Left kidney (tissue), 8 donors: ENCODE measurements at places on chromosomes 3 and 15.

GRCh38 chr3:34399401-34399800 lies 601.0 kb downstream of the PDCD6IP start:
- DNase-seq = no peak

GRCh38 chr15:28918141-28918983 lies 32.6 kb downstream of the APBA2 start:
- DNase-seq = no peak

DNA sequence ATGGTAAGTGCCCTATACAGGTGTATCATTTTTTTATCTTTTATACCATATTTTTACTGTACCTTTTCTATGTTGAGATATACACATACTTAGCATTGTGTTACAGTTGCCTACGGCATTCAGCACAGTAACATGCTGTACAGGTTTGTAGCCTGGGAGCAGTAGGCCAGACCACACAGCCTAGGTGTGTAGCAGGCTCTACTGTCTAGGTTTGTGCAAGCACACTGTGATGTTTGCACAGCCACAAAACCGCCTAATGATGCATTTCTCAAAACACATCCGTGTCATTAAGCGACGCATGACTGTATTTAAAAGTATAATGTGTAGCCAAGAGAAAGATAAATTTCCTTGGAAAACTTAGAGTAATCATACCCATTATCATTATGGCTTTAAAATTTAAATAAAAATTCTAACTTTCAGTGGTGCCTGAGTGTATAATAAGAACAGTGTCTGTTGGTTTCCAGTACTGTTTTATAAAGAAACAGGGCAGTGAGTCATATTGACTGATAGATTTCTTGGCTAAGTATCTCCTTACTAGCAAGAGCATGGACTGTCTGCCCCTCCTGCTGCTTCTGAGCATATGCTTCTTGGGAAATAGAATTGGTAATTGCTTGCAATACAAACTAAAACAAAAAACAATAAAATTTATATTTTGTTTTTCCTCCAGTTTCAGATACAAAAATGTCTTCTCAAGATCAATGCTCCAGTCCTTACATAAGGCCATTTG lies 18.3 kb downstream of the CALML4 start:
- DNase-seq = no peak

GRCh38 chr3:167749728-167750127 lies 14.2 kb downstream of the SERPINI1 start:
- DNase-seq = no peak

DNA sequence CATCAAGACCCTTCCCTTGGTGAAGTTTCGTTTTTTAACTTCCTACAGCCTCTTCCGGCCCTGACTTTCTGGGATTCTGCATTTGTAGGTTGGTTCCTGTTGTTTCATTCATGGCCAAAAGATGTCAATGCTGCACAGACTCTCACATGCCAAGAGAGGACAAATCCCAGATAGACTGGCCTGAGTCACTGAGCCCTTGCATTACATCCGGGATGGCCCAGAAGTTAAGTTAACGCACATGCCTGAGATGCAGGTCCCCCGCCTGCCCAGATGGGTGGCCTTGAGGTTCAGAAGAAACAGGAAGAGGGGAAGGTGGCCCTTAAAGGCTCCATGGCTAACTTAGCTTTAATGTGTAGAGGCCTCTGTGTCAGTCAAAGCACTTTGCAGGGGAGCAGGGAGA lies 51.6 kb upstream of the SRGAP3 start:
- no peak for DNase-seq

GRCh38 chr3:189966843-189967242 lies 153.9 kb downstream of the P3H2 start:
- DNase-seq = no peak

DNA sequence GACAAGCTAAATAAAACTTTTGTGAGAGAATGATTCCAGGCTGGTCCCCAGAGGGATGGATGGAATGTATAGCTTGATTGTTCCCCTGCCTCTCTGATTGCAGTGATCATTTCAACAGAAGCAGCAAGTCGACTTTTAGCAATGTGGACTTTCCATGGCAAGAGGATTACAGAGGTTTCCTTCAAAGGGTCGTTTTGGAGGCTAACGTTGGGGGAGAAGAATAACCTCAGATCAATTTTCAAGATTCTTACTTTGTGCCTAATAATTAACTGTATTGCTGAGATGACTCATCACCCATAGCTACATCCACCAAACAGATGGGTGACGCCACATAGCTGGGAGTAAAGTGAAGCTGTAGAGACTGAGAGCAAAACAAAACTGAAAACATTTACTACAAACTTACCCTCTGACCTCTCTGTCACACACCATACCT lies 79.9 kb downstream of the GTPBP8 start:
- no peak for DNase-seq

DNA sequence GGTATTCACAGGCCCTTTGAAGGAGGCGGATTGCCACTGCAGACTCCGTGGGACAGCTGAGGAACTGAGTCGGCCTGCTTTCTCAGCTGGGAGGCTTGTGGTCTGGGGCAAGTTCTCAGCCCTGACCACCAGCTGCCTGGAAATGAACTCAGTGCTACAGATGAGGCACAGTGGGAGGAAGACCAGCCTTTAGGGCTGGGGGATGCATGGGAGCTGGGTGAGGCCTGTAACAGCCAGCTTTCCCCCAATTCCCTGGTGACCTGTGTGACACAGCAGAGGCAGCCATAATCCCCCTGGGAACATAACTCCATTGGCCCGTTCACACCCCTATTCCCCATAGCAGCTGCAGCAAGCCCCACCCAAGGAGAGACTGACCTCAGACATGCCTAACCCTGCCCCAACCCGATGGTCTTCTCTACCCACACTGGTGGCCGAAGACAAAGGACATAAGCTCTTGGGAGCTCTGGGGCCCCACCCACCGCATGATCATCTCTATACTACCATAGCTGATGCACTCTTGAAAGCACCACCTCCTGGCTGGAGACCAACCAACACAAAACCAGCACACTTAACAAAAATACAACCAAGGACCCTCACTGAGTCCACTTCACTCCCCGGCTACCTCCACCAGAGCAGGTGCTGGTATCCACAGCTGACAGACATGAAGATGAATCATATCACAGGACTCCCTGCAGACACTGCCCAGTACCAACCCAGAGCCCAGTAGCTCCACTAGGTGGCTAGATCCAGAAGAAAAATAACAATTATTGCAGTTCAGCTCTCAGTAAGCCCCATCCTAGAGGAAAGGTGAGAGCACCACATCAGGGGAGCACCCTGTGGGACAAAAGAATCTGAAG lies 24.9 kb downstream of the ZMAT3 start:
- no peak for DNase-seq

DNA sequence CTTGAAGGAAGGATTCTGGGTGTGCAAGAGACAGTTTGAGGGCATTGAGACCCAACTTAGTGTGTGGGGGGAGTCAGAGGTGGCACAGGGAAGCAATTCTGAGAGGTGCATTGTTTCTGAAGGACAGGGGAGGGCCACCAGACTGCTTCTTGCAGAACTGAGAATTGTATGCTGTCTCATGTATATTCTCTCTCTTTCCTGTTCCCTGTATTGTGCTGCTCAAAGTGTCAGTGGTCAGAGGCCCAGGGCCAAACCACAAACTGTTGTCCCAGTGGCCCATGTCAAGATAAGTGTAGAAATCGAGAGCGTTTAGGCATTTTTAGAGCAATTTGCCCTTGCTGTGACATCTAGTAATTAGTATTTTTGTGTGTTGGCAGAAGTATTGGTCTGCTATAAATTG lies 567.1 kb downstream of the EDEM1 start:
- no peak for DNase-seq

DNA sequence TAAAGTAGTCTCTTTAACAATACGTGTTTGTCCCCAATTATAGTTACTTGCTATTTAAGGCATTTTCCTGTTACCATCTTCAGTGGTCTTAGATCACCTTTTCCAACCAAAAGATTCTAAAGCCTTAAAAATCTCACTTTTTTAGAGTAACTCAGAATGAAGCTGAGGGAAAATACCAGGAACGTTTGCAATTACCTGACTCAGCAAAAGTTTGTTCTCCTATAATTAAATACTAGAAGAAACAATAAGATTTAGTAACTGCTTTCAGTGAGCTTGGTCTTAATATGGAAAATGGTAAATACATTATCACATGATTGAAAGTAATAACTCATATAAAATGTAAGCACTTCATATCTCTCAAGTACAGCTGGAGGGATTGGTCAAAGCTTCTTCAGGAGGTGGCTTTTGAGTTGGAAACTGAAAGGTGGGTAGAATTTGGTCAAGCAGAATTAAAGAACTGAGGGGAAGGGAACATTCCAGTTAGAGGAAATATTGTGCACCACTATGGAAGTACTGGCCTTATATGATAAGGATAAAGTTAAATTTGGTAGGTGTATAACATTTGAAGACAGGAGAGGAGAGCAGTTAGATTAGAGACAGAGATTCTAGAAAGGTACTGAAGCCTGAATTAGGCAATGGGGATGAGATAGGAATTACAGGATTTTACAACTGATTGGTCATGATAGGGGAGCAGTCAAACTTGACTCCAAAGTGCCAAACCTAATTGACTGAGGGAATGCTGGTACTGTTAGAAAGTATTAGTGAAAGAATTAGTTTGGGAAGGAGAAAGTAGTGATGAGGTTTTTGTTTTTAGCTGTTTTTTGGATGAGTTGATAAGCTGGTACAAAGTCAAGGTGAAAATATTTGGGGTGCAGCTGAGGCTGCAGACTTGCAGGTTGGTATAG lies 21.9 kb downstream of the TSC22D2 start:
- no peak for DNase-seq

DNA sequence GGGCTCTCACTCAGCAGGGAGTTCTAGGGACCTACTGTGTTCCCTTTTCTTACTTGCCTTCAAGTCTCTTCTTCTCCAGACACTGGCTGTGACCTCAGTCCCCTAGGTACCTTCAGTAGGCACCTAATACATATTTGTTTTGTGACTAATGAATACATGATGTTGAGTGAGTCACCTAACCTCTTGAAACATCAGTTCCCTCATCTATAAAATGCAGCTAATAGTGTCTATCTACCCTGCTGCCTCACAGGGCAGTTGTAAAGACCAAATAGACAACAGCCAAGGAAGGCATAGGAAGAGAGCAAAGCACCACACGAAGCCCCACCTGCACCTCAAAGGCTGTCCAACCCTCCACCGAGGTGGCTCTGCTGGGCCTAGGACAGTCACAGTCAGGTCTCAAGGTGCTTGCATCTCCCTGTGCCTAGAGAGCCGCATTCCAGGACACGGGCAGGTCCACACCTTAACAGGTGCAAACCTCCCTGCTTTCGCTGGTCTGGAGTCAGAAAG lies 29.1 kb downstream of the DAPK2 start:
- no peak for DNase-seq

DNA sequence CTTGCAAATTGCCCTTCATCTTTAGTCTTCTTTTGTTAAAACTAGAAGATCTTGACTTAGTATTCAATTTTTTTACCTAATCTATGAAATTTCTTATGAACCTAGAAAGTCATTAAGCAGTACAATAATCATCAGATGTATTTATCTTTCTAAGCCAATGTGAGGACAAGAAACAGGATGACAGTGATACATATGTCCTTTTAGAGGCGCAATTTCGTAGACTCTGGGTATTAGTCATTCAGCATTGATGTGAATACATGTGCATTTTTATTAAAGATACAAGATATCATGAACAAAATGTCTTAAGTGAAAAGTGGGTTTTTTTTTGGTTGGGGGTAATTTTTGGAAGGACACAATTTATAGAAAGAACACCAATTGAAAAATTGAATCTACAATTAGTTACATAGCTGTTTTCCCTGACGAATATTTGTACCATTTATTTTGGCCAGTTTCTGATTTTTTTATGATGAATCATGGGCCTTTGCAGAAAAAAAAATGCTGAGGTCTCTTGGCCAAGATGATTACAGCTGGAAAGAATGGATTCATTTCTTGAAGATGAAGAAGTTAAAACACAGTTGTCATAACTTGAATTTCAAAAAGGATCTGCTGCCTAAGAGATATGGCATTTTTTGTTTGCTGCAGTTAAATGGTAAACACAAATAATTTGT lies 48.9 kb upstream of the AGTR1 start:
- no peak for DNase-seq

DNA sequence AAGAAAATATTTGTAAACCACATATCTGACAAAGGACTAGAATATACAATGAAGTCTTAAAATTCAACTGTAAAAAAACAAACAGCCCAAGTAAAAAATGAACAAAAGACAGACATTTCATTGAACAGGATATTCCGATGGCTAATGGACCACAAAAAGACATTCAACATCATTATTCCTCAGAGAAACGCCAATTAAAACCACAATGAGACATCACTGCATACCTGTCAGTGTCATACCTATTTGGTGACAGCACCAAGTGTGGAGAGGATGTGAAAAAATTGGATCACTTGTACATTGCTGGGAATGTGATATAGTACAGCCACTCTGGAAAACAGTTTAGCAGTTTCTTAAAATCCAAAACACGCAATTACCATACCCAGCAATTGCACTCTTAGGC lies 29.9 kb upstream of the TJP1 start:
- no peak for DNase-seq

DNA sequence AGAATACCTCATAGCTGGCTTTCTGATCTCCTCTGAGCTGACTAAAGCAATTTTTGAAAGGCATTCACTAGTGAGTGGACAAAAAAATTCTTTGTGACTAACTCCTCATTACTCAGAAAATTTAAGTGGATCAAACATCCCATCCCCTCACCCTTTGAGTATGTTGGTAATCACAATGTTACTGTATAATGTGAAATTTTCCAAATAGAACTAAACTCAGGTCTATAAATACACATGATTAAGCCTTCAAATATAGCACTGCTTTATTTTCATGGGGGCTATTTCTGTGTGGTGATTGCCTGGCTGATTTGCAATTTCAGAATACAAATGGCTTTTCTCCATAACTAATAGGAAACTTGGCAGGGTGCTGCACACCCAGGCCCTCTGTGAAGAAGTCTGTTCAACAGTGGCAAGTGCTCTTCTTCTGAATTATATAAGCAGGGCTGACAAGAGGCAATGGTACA lies 45.9 kb upstream of the ACTC1 start:
- DNase-seq = no peak

- no peak for DNase-seq
Observed at GRCh38 chr3:179796421-179796820, 143.6 kb downstream of the USP13 start.

- DNase-seq = no peak
Observed at GRCh38 chr3:4981665-4982494, 2.6 kb downstream of the BHLHE40 start.

GRCh38 chr3:58161435-58162398 lies 49.1 kb downstream of the DNASE1L3 start:
- no peak for DNase-seq

GRCh38 chr3:170207717-170208116 lies 14.5 kb upstream of the PRKCI start:
- DNase-seq = no peak

GRCh38 chr3:158711886-158712285 lies 20.4 kb downstream of the RARRES1 start:
- no peak for DNase-seq

DNA sequence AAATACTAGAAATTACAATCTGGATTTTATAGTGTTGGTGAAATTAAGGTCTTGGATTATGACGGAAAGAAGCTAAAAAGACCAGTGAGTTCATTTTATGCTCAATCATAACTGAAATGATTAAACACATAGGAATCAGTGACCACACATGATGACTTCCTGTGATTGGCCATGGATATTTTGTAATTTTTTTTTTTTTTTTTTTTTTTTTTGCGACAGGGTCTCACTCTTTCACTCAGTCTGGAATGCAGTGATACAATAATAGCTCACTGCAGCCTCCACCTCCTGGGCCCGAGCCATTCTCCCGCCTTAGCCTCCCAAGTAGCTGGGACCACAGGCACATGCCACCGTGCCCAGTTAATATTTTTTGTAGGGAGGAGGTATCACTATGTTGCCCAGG lies 47.4 kb downstream of the PAQR5 start:
- no peak for DNase-seq

- no peak for DNase-seq
Observed at GRCh38 chr3:36332139-36332538, 48.2 kb upstream of the STAC start.

GRCh38 chr3:161559177-161559998 lies 62.8 kb downstream of the OTOL1 start:
- DNase-seq = peak; percentile 33
